Activated T-helper 17 cell treated with anti-CD3 and anti-CD28 coated beads, Interleukin-2, amount 50 U/mL, for 72 hours (primary cell): ENCODE measurements at places on chromosomes 11 and 22.

DNA sequence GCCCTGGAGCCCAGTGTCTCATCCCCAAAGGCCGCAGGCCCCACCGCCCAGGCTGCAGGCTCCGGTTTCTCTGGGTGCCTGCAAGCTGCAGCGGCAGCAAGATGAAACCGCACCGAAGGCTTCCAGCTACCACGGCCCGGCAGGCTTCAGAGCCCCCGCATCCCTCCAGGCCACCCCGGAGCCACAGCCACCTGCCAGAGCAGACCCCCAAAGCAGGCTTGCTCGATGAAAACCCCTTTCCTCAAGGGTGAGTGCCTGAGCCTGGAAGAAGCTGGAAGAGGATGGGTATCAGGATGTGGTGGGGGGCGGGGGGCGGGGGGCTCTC lies 24.5 kb upstream of the GNB1L start:
- ATAC-seq: no peak

GRCh38 chr11:78921509-78921908 lies 346.8 kb upstream of the NARS2 start:
- no peak for ATAC-seq

DNA sequence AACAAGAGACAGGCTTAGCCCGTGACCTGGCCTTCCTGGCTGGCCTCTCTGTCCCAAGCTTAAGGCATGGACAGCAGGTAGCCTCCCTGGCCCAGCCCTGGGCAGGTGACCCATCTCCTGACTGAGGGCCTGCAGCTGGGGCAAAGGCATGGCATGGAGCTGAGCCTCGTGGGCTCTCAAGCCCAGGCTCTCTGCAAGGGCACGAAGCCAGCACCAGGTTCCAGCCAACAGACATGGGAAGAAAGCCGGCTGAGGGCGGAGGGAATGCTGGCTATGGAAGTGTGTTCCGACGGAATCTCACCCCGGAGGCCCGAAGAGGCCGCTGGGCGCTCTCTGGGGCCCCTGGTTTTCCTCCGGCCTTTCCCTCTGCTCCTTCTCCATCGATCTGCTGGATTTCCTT lies 12.9 kb downstream of the DNAL4 start:
- no peak for ATAC-seq

DNA sequence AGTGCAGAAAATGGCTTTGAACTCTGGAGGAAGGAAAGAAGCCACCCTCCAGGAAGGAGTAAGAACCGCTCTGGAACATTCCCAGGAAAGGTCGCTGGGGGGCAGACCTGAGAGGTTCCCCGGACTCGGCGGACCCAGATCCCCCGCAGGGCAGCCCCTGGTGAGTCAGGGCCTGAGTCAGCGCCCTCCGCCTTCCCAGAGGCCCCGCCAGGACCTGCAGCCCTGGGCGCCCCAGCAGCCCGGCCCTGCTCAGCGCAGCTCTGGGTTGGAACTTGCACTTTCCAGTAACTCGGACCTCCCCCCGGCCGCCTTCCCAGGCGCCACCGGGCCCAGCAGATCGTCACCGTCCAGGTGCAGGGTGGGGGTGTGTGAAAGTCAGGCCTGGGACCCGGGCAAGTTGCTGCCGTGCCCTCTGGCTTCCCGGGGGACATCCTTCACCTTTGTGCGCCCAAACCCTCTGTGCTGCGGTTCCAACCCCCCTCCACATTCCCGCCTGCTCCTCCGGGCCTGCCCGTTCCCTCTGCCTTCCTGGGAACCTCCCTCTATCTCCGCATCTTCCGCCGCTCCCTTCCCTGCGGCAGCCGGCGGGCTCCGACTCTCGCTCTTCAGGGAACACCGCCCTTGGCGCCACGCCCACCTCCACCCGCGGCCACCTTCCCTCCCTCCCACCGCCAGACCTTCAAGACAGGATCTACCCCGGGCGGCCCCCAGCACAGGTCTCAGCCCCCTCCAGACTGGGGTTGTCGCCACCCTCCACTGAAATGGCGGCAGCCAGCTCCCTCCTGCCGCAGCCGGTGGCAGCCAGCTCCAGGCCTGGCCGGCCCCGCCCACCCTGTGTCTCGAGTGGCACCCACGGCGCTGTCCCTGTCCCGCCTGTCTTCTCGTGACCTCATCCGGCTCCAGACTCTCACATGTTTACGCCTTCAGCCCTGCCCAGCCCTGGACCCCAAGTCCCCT lies 36.8 kb upstream of the WNT7B start:
- ATAC-seq: peak; percentile 100

GRCh38 chr11:75478783-75479596 lies 46.0 kb upstream of the KLHL35 start:
- no peak for ATAC-seq

- ATAC-seq: peak; percentile 66
Measured at GRCh38 chr22:23233752-23234408, 53.6 kb downstream of the BCR start.

DNA sequence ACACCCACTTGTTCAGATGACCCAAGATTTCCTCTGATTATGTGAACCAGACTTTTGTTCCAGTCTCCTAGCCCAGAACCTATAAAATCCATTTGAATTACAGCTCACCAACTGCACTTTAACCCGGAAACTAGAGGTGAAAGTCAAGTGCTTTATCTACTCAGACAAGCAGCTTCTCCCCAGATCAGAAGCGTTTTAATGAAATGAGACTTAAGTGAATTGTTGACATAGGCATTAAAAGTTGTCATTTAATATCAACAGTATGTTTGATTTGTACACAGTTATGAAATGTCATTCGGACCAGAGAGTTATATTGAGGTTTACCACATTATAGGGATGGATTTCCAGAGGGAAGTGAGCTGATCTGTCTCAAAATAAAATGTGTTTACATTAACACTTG lies 52.0 kb downstream of the CADM1 start:
- ATAC-seq: no peak

DNA sequence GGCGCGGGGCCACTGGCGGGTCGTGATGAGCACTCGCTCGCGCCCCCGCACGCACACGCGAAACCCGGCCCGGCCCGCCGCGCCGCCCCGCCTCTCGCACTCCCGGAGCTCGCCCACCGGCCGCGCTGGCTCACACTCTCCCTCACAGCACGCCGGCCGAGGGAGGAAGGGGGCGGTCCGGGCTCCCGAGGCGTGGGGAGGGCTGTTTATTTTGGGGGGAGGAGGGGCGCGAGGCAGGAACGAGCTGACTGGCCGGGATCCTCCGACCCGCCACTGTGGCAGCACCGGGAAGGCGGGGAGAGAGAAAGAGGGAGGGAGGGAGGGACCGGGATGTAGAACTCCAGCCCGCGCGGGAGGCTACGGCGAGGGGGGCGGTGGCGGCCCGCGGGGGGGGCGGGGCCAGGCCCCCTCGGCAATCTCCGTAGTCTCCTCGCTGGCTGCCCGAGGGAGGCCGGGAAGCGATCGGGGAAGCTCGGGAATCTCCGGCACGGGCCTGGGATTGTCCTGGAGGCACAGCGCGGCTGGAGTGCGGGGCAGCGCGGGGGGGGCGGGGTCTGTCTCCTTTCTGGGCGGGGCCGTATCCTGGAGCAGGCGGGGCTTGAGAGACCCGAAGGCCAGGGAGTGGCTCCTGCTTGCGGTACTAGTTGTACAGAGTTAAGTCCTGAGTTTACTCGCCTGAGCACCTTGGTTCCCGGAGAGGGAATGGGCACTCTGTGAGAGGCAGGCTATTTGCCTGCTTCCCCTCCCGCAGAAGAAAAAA lies at the start of gene RBFOX2:
Gene RBFOX2 (minus strand): TSS at position 179 of the 760 bp plus-strand sequence. CDS start 399 bp downstream, outside the sequence.
- ATAC-seq: peak; percentile 87

GRCh38 chr11:43852057-43852636 lies 28.5 kb upstream of the ALKBH3 start:
- peak; percentile 73 for ATAC-seq

DNA sequence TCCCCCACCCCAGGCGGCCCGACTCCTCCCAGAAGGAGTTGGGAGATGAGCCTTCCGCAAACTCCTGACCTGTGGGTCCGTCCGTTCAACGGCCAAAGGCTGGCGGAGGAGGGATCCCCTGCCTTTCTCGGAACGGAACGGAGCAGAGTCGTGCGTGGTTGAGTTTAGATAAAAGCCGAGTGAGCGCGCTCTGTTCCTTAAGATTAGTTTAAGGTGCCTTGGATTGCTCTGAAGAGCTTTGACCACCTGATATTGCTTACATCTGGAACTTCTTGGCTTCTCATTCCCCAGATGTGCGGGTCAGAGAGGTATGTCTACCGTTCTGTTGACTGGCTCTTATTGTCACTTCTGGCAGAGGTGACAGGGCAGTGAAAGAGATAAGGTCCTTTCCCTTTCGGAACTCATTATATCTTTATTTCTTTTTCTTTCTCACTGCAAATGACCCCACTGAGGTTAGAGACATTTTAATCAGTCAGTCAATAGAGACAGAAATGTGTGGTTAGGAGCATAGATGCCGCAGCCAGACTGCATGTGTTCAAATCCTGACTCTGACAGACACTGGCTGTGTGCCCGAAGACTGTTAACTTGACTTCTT lies at the start of gene TRIM6:
Gene TRIM6 (plus strand): TSS at position 31 of the 595 bp plus-strand sequence. CDS start 261 bp downstream, at position 292.
- peak; percentile 34 for ATAC-seq

DNA sequence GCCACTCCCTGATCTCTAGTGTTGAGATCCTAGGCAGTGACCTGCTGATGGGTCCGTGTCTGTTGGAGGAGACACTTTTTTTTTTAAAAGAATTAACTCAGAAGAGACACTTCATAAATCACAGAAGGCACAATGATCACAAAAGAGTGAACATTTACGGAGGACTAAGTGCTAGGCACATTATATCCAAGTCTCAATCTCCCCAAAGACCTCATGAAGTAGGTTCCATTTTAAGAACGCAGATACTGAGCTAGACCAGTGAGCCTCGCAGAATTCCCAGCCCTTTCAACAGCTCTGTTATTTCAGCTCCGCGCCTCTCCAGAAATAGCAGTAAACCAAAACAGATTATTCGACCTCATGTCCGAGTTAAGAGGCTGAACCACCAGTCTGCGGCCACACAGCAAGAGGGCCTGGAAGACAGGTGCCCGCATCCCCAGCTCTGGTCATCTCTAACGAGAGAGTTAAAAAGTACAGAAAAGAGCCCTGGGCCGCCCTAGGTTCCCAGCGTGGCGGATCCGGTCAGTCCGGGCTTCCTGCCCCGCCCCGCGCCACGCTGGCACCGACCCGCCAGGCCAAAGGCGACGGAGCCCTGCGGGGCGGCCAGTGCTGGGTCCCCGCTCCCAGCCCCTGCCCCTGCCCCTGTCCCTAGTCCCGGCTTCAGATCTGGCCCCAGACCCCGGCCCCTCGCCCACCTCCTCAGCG lies 612 bp downstream of the XBP1 start:
- ATAC-seq: peak; percentile 50

DNA sequence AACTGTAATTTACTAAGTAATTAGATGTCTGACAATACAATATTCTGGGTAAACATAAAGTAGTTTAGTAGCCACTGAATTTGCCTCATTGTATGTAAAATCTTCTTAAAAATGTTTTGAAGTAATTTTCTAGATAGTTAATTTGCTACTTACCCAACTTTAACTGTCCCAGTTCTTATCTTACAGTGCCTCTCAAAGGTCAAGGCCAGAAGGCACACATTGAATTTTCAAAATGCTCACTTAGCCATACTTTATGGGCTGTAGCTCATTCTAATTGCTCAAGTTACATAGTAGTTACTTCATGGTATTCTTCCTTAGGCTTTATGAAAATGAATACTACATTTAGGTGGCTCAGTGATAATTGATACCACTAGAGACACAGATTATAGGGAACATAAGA lies 666.6 kb downstream of the CNTN5 start:
- no peak for ATAC-seq

- no peak for ATAC-seq
Measured at GRCh38 chr22:44391481-44392445, 79.0 kb upstream of the SHISAL1 start.

- ATAC-seq: no peak
Measured at GRCh38 chr11:96863520-96863919, 473.7 kb downstream of the JRKL start.

DNA sequence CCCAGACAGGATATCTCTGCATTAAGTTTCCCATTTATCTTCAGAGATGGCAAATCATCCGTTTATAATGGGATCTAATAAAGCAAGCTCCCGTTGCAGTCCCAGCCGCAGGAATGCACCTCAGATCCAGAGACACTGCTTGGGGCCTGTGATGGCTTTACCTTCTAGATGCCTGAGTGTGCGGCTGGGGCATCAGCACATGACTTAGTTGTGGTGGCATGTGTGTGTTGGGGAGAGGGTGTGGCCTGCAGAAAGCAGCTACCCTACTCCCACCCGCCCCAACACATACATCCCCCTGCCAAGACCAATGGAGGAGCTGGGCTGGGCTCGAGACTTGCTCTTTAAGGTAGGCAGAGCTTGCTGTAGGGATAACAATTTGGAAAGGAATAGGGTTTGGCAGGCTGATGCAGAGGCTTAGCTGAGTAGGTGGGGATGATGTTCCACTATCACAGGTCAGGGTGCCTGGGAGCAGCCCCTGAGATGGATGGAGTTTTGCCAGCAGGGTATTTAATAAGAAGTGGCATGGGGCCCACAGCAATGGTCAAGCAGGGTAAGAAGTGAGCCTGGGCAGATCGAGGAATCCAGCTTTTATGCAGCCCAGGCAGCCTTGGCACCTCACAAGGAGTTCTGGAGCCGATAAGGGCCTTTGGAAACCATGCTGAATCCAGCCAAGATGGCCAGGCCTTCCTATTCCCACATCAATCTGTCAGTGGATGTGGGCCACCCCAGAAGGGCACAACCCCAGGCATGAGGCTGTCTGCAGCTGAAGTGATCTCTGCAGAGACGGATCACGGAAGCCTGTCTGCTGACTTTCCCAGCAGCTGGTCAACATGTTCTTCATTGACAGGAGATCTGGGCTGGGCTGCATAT lies 601.3 kb downstream of the BUD13 start:
- no peak for ATAC-seq

GRCh38 chr11:90795746-90796145 lies 572.9 kb upstream of the CHORDC1 start:
- no peak for ATAC-seq
